Activated CD4-positive, alpha-beta T cell treated with anti-CD3 and anti-CD28 coated beads, Interleukin-2, amount 10 ng/mL, durations not matched to agents 24 days and 14 days (primary cell): ENCODE measurements at places on chromosomes 12 and 14.
A peak's percentile ranks its signal among the peaks of the same experiment; 100 is the strongest.

DNA sequence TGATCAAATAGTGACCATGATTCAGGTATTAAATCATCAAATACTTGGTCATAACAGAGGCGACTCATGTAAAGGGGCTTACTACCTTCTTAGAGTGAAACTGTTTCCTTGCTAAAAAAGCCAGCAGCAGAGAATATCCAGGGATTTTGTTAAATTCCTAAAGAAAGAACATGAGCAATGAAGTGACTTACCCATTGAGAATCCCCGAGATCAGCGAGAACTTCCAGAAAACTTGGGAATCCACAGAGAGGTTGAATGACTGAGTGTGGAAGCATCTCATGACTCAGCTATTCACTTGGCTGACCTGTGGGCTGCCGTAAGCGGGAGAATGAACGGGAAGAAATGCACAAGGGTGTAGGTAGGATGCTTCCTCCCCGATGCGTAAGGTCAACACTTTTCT, 85.3 kb upstream of the KCNA1 start:
- DNase-seq, result no peak

DNA sequence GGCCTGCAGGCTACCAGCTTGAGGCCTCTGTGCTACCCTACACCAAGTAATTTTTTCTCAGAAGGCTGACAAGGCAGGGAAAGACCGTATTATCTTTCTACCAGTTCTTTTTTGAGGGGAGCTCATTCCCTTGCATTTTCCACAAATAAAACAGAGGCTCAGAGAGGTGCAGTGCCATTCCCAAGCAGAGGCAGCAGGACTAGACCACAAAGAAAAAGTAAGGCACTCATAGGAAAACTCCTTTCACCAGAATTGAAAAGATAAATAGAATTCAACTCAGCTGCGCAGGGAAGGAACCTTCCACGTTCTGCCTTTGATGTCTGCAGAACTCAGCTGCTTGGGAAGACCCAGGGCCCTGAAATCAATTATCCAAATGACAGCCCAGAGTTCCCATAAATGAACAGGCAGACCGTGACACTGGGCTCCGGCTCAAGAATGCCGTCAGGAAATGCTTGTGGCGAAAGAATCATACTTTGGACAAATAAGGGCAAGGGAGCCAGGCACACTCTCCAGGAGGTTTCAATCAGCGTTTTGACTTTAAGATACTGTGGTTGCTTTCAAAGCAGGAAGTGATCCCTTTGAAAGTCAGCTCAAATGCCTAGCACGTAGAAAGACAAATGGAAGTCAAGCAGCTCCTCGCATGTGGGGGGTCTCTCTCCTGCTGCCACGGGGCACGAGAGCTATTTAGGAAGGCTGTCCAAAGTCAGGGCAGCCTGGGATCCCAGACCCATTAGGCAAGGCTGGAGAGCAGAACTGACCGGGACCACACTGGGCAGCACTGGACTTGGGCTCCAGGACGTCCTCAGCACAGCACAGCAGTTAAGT, 14.0 kb downstream of the KCTD10 start:
- DNase-seq, result peak; percentile 65

DNA sequence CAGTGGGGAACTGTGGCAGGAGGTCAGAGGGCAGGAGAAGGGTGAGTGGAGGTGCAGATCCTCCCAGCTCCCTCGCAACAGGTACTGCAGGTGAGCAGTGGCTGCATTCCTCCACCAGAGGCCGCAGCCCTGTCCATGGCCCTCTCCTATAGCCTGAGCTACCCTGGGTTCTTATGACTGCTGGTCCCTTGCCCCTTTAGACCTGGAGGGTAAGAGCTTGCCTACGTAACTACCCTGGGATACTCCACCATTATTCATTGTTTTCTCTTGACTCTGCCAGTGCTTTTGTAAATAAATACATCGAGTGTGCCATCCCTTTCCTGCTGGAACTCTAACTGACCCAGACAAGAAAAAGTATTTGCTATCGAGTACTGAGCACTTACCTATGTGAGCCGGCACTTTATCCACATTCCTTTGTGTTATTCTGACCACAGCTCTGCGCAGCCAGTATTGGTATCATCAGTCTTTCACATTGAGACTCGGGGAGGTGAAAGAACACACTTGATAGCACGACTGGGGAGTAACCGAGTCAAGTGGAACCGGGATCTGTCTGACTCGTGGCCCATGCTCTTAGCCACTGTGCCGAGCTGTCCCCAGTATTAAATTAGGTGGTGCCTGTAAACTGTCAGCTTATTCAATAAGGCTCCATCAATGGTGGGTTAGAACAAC, 38.5 kb downstream of the LTBP2 start:
- DNase-seq, result no peak

GRCh38 chr12:14782756-14783155, 20.5 kb downstream of the WBP11 start:
- no peak for DNase-seq

DNA sequence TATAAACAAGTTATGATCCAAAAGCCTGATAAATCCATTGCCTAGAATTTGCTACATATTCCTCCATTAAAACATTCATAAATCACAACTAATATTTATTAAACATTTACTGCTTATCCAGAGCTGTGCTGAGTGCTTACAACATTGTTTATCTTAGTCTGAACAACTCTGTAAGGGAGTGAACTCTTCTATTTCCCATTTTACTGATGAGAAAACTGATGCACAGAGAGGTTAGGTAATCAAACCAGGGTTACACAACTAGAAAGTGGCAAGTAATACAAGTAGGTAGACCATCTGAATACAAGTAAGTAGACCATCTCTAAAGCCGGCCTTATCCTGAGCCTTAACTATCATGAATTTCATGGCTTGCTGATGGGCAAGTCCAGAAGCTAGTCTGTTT, 39.5 kb downstream of the WASHC3 start:
- DNase-seq, result no peak

DNA sequence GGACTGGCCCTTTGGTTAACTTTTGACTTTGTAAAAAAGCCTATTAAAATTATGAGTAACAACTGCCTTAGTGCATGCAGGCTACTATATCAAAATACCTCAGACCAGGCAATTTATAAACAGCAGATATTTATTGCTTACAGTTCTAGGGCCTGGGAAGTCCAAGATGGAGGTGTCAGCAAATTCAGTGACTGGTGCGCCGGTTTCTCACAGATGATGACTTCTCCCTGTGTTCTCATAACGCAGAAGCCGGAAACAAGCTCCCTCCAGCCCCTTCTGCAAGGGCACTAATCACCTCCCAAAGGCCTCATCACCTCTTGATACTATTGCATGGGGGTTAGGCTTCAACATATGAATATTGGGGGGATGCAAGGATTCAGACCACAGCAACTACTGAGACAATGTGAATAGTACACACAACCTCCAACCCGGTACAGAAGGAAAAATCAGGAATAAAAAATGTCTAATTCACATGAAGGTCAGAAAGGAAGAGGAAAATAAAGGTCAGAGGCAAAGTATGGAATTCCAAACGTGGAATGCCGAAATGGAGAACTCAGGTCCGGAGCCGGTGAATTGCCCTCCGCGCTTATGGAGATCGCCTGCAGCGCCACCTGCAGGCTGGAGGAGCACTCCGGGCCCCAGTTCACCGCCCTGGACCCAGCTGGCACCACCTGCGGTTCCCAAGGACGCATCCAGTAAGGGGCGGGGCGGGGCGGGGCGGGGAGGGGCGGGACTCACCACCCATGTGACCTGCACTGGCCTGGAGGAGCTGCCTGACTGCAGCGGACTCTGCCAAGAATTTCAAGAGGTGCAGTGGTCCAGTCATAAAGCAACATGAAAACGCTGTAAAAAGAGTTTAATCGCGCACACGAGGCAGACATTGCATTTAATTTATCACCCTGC, 203.4 kb downstream of the KIF26A start:
- peak; percentile 60 for DNase-seq

- DNase-seq, result no peak
These were observed 362 bp upstream of the TSFM start for GRCh38 chr12:57782243-57782607.

DNA sequence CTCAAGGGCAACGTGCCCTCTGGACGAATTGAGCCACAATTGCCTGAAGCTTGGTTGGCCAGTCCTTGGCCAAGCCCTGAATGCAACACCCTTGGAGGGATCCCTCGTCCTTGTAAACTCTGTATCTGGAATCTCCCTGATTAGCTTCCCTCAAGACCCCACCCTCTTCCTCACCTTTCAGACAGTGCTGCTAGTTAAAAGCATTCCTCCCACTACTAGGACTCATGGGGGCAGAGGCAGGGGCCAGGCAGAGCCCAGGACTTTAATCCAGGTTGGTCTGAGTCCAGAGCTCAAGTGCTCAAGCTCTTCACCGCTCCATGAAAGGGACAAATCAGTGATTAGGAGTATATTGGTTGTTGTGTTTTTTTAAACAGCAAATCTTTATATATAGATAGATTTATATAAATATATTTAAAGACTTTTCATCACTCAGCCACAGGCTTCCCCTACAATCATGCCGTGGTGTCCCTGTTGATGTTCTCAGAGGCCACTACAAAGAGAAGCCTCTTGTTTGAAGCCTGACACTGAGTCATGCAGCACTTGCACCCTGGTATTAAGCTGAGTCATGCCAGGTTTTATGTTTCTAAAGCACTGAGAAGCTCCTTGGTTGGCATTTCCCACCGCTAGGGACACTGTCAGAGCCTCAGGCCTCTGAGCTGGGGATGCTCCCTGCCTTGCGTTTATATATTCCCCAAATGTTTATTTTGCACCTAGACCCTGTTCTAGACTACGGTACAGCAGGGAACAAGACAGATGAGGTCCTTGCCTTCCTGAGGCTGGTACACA, 53.8 kb upstream of the GSC start:
- DNase-seq, result no peak

DNA sequence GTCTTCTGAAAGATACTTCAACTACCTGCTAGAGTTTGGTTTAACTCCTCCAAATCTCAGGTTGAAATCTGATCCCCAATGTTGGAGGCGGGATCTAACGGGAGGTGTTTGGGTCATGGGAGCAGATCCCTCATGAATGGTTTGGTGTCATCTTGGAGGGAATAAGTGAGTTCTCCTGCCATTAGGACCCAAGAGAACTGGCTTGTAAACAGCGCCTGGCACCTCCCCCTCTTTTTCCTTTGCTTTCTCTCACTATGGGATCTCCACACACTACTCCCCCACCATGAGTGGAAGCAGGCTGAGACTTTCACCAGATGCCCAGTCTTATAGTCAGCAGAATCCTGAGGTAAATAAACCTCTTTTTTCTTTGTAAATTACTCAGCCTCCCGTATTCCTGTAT, 2.5 kb downstream of the CNIH1 start:
- no peak for DNase-seq
